ENCODE measurements at places on chromosomes 3 and 15.

GRCh38 chr3:165642761-165643420, 194.3 kb downstream of the BCHE start:
- DNase-seq: no peak

- no peak for DNase-seq
Observed at GRCh38 chr3:133113526-133113925, 75.3 kb downstream of the TMEM108 start.

- no peak for DNase-seq
Observed at GRCh38 chr15:58865425-58865880, 68.0 kb downstream of the SLTM start.

DNA sequence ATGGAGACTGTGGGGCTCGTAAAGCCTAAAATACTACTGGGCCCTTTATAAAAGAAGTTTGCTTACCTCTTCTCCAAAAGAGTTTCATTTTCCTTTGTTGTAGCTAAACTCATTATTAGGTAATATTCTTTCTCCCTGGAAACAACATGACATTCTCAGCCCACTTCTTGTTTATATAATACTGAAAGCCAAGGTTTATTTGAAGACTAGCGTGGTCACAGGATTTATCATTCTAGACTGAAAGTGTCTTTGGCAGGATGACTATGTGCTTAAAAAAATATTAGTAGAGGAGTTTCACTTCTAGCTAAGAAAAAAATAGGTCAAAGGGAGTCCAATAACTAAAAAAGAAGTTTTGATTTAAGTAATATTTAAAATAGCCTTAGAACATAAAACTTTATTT, 1085.2 kb upstream of the CADM2 start:
- DNase-seq: no peak

GRCh38 chr3:169699070-169699469, 35.6 kb upstream of the MECOM start:
- DNase-seq: no peak

GRCh38 chr15:40110866-40111550, 2.3 kb upstream of the BMF start:
- peak; percentile 4 for DNase-seq

- no peak for DNase-seq
Observed at GRCh38 chr3:54476891-54477290, 354.5 kb downstream of the CACNA2D3 start.

DNA sequence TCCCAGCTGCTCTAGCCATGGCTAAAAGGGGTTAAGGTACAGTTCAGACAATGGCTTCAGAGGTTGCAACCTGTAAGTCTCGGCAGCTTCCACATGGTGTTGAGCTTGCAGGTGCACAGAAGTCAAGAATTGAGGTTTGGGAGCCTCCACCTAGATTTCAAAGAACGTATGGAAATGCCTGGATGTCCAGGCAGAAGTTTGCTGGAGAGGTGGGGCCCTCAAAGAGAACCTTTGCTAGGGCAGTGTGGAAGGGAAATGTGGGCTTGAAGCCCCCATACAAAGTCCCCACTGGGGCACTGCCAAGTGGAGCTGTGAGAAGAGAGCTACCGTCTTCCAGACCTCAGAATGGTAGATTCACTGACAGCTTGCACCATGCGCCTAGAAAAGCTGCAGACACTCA, 73.7 kb downstream of the STT3B start:
- DNase-seq: no peak

GRCh38 chr3:137259089-137259488, 301.3 kb downstream of the IL20RB start:
- no peak for DNase-seq

- no peak for DNase-seq
Observed at GRCh38 chr3:195751560-195751959, 30.8 kb downstream of the MUC20 start.

- DNase-seq: no peak
Observed at GRCh38 chr15:35885870-35886269, 339.9 kb upstream of the DPH6 start.

GRCh38 chr3:111215481-111215880, 143.9 kb downstream of the NECTIN3 start:
- no peak for DNase-seq

DNA sequence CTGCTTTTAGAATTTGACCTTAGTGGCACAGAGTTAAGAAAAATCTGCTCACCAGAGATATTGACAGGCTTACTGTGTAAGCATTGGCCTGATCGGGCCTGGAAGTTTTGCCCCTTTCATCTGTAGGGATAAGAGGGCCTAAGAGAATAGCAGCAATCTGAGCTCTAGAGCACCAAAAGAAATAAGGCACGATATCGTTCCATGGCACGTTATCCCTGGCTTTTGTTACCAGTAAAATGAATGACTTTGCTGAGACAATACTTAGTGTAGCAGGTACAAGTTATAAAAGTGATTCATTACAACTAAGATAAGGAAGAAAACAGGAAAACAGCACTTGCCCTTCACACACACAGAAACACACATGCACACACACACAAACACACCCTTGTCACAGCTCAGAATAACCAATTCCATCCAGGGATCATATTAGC, 5.0 kb downstream of the THBS1 start:
- DNase-seq: no peak

DNA sequence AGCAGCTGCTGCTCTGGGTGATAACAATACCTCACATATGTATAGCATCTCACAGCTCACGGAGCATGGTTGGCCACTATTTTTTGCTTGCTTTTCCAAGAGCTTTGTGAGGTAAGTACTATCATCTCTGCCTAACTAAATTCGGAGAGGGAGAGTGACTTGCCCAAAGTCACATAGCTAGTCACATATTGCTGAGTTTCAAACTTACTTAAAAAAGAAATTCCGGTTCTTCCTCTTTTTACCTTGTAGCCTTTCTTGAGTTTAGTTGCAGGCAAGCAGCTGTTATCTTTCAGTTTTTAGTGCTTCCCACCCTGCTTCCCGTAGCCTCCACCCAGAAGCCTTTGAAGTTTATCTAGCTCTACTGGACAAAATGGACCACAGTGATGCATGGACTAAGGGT, 309.2 kb downstream of the PDCD6IP start:
- peak; percentile 20 for DNase-seq

DNA sequence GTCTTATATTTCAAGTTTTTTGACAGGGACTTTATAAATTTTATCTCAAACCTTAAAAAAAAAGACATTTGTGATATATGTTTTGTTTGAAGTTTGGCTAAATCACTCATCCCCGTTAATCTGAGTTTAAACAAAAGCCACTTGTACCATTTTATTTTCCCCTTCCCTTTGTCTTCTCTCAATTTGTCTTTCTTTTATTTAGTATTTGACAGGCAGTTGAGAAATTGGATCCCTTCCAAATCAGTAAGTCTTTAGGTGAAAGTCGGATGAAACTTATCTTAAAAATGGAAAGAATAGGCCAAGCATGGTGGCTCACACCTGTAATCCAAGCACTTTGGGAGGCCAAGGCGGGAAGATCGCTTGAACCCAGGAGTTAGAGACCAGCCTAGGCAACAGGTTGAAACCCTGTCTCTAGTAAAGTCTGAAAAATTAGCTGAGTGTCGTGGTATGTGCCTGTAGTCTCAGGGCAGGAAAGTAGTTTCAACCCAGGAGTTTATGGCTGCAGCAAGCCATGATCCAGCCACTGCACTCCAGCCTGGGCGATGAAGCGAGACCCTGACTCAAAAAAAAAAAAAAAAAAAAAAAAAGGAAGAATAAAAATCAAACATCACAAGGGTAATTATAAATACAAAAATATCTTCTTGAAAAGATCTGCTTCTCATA, 394.6 kb upstream of the TPM1 start:
- no peak for DNase-seq

DNA sequence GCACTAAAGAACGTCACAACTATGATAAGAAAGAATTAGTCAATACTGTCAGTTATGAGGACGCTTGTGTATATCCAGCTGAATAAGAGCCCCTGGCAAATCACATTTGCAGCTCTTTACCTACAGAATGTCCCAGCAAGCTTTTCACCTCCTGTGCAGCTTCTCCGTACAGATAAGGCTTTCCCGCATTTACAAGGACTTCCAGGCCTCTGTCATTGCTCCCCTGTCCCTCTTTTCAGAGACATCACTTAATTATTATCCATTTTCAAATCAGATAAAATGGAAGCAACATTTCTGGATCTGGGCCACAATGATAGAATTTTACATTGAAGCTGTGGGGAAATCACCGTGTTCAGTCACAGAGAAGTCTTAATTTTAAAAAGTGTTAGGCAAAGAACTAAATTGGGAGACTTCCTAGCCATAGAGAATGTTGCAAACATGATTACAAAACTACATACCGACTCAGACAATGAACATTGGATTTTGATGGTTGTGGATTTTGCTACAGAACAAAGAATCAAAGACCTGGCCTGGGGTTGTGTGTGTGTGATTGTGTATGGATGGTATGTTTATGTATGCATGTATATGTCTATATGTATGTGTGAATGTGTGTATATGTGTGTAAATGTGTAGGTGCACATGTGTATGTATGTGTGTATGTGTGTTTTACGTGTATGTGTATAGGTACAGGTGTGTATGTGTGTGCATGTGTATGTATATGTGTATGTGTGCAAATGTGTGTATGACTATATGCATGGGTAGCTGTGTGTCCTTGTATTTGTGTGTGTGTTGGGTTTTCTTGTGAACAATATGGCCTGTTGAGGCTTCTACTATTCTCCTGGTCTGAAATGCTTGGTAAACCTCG, 41.5 kb downstream of the MGLL start:
- DNase-seq: no peak

- peak; percentile 66 for DNase-seq
Observed at GRCh38 chr3:8663177-8664061, 18.8 kb upstream of the SSUH2 start.

DNA sequence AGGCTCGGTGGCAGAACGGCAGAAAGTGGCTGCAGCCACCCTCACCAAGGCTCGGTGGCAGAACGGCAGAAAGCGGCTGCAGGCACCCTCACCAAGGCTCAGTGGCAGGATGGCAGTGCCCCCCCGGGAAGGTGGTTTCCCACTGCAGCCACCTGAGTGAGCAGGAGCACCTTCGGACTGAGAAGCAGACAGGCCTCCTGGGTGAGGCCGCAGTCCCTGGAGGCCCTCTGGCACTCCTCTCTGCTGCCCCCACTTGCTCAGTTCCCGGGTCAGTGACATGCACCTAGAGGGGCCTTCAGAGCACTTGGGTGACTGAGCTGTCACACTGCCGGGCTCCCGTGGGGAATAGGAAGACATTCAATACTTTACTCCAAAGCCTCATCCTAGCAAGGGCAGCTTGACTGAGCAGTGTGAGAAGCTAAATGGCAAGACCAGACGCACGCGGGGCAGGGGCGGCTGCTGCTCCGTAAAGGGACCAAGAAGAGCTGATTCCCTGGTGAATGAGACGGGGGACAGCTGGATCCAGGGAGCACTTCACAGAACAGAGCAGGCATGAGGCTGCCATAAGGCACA, 62.7 kb downstream of the PCSK6 start:
- DNase-seq: no peak

DNA sequence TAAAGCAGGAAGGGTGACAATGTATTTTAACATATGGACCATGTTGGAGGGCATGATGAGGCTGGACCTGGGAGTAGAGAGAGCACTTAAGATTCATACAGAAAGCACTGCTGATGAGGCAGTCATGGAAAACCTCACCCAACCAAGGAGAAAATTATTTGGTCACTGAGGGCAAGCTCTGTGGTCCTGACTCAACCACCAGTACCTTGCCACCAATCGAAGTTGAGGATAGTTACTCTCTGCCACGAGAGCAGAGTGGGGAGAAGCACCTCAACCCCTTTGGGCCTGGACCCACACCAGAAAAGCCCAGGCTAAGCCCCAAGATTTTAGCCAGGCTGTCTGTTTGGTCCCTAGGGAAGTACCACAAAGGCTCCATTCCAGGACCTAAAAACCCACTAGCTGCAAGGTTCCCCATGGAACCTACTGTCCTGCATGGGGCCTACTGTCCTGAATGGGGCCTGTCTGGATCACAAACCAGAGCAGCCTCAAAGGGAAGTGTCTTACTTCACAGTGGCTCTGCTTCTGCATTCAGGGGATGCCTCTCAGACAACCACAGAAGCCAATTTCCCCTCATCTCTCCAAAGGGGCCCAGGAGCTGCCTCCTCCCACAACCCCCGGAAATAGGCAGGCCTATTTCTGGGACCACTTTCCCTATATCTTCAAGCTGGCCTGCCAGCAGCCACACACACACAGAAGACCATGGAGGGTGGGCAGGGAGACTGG, 4.2 kb downstream of the CCDC71 start:
- no peak for DNase-seq

DNA sequence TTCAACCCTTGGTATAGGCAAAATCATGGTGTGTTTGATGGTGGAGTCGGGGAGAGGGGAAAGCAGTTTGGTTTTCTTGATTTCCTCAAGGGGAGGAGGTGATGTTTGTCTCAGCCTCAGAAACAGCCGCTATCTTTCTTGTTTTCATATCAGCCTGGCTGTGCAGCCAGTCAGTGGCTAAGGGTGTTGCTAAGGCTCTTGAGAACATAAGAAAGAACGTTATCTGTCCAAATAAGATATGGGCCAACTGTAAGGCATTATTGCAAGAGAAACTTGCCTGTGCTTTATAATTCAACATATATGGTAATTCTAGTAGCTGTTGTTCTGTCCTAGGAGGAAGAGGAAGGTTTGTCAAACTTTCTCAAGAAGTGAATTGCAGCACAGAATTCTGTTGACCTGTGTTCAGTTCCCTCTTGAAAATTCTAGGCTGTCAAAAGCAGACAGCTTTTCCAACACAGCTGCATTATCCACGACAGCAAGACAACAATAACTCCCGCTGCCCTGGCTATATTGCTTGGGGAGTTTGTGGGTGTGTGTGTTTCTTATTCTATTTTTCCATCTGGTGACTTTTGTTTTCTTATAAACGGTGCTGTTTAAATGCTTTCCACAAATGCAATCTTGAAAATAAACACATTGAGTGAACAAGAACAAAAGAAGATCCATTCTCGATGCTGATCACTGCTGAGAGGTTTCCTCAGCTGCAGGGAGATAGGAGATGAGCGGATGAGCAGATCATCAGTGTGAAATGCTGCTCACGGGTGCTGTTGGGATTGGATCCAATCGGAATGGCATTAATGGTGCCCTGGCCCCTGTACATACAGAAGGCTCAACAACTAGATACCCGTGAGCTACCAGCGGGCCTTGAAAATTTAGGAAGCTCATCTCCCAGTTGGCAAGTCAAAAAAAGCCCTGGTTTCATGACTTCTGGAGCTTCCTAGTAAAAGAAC, 90.8 kb upstream of the TNFAIP8L3 start:
- no peak for DNase-seq

- DNase-seq: no peak
Observed at GRCh38 chr15:41847206-41847605, 8.6 kb downstream of the PLA2G4B start.

DNA sequence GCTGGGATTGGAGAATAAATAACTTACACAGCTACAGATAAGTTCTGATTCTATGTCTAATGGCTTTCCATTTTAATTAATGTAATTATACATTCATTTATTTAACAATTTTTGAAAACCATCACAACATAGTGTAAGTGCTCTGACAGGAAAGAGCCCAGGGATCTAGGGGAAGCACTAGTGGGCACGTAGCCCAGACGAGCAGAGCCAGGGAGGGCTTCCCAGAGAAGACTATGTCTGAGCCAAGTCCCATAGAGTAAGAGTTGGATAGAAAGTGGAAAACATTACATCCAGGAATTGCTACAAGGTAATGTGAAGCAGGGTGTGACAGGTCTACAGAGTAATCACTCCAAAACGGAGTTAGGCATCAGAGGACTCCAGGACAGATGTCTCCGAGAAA, 2.9 kb upstream of the HGD start:
- no peak for DNase-seq

- no peak for DNase-seq
Observed at GRCh38 chr3:178847190-178847589, 224.4 kb downstream of the ZMAT3 start.
